AG10803 (cell line): ENCODE measurements at places on chromosomes 4 and X.

GRCh38 chr4:91497892-91498291, 805.9 kb upstream of the GRID2 start:
- DNase-seq = no peak

GRCh38 chrX:106935175-106935574, 15.0 kb downstream of the CLDN2 start:
- no peak for DNase-seq

DNA sequence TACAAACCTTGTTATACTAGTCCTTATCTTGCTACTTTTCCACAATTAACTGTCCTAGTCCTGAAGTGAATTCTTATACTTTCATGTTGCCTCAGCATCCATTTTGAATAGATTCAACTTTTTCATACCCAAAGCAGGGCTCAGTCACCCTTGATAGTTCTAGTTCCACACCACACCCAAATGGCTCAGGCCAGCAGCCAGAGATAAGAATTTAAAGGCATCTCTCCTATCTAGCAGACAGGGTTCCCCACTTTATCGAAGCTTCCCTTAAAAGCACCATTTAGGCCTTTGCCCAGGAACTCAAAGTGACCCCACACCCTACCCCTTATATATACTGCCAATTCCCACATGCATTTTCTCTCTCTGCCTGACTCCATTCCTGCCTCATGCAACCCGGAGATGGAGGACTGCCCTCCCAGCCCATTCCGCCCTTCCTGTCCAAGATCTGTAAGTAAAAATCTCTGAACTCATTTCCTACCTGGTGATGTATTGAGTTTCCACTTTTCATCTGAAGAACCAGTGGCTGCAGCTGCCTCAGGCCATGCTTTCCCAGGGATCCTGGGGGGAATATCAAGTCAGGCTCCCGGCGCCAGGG, 63.7 kb upstream of the TXK start:
- no peak for DNase-seq

- no peak for DNase-seq
Measured at GRCh38 chr4:69025191-69025998, 70.9 kb upstream of the UGT2B7 start.
